ENCODE measurements at places on chromosomes 2 and 18. TPM values are rescaled to one million over a fixed set of nuclear protein-coding genes. Genes with fewer than 3 reads are reported as not detected.
A peak's percentile ranks its signal among the peaks of the same experiment; 100 is the strongest.

DNA sequence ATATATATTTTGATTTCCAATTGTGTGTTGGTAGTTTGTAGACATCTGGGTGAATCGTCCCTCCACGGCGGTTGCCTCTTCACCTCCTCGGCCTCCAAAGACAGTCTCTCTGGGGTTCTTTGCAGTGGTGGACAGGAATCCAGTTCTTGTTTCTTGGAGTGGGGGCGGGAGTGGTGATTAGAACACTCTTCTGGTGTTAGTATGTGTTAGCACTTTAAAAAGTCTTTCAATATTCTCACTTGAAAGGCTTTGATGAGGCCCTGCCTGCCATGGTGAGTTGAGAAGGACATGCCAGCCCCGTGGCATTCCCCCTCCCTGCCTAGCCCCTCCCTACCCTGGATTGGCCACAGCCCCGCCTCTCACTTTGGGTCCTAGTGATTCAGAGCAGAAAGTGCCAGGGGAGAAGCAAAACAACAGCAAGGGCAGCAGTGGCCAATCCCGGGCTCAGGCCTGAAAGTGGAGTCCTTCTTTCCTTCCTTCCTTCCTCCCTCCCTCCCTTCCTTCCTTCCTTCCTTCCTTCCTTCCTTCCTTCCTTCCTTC lies 316.8 kb upstream of the HS6ST1 start:
- no peaks in the 10 kb centered on the region for H3K27me3 ChIP-seq
- H3K4me1 ChIP-seq: no peaks in the 10 kb centered on the region
- no peak overlapping the region for H3K27ac ChIP-seq
- no peaks in the 10 kb centered on the region for H3K36me3 ChIP-seq

GRCh38 chr2:70775141-70775540 lies 7.1 kb upstream of the ADD2 start:
- no peak for DNase-seq
- H3K27ac ChIP-seq: no peak overlapping the region

- DNase-seq: no peak
- no peaks in the 10 kb centered on the region for H3K36me3 ChIP-seq
- H3K27ac ChIP-seq: no peak overlapping the region
- H3K4me1 ChIP-seq: peaks cover 8% of the 10 kb centered on the region
- no peak overlapping the region for H3K4me3 ChIP-seq
Measured at GRCh38 chr2:8235419-8235818, 446.4 kb upstream of the ID2 start.

- H3K27me3 ChIP-seq: no peaks in the 10 kb centered on the region
- no peak for DNase-seq
- H3K4me3 ChIP-seq: no peak overlapping the region
- peak overlapping the region; percentile 48 for H3K27ac ChIP-seq
Measured at GRCh38 chr2:24984912-24985311, 13.2 kb upstream of the DNAJC27 start.

- no peaks in the 10 kb centered on the region for H3K27me3 ChIP-seq
- H3K4me1 ChIP-seq: no peaks in the 10 kb centered on the region
- no peak overlapping the region for H3K27ac ChIP-seq
- no peaks in the 10 kb centered on the region for H3K36me3 ChIP-seq
- no peak overlapping the region for H3K4me3 ChIP-seq
Measured at GRCh38 chr2:106970471-106971261, 84.7 kb upstream of the ST6GAL2 start.

DNA sequence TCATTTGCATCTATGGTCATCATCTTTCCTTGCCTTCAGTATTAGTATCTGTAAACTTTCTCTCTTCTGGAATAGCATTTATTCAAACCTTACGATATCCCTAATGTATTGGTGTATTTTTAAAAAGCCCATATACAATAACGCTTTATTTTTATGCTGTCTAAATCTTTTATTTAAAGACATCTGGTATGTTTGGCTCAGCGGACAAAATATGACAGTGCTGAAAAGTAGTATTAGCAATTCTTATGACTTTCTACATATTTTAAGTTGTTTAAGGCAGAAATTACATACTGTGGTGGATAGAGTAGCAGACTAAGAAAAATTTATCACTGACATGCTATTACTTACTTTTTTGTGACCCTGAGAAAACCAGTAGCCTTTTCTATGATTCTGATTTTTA lies 41.8 kb upstream of the SLC4A10 start:
- H3K4me1 ChIP-seq: no peaks in the 10 kb centered on the region
- no peaks in the 10 kb centered on the region for H3K27me3 ChIP-seq
- no peaks in the 10 kb centered on the region for H3K36me3 ChIP-seq
- no peak overlapping the region for H3K27ac ChIP-seq

- H3K36me3 ChIP-seq: no peaks in the 10 kb centered on the region
- no peak overlapping the region for H3K4me3 ChIP-seq
- H3K27me3 ChIP-seq: no peaks in the 10 kb centered on the region
- no peak overlapping the region for H3K27ac ChIP-seq
- no peak for DNase-seq
- no peaks in the 10 kb centered on the region for H3K4me1 ChIP-seq
Measured at GRCh38 chr18:58454406-58455061, 174.4 kb downstream of the ALPK2 start.

GRCh38 chr2:178756343-178756742 lies 50.9 kb downstream of the TTN start:
- no peak overlapping the region for H3K4me3 ChIP-seq
- no peak for DNase-seq
- no peak overlapping the region for H3K27ac ChIP-seq
- no peaks in the 10 kb centered on the region for H3K27me3 ChIP-seq
- H3K36me3 ChIP-seq: no peaks in the 10 kb centered on the region
- H3K4me1 ChIP-seq: no peaks in the 10 kb centered on the region

DNA sequence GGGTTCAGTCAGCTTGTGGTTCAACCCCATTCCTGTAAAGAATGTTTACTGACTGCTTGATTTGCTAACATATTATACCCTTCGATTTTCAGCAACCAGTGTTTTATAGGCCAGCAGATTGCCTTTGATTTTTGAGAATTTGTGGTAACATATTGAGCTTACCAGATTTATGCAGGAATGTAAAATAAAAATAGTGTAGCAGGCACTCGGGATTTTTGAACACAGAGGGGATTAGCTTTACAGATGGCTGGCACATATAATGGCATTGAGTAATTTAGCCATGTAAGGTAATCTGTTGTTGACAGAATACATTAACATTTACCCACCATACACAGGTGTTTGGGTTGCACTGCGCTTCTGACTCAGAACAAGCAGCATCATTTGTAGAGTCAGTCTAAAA lies 354.0 kb downstream of the LRRTM1 start:
- no peak overlapping the region for H3K4me3 ChIP-seq
- no peak for DNase-seq
- H3K27me3 ChIP-seq: no peaks in the 10 kb centered on the region
- H3K36me3 ChIP-seq: no peaks in the 10 kb centered on the region

DNA sequence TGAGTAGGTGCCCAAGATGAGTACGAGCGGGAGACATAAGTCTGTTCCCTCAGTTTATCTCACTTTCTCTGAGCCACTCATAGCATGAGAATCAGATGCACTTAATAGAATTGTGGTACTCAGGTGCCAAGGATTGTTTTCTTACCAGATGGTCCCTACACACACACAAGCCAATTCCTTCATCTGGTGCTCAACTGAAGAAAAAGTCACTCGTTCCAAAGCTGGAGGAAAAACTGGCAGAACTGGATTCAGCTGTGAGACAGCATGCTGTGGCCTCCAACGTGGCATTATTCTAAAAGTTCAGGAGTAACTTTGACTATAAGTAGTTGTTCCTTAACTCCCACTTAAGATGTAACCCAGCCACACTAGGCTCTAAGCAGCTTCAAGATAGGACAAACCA lies 33.4 kb upstream of the ABCA12 start:
- no peaks in the 10 kb centered on the region for H3K4me1 ChIP-seq
- no peak overlapping the region for H3K27ac ChIP-seq
- no peak for DNase-seq
- H3K4me3 ChIP-seq: no peak overlapping the region
- no peaks in the 10 kb centered on the region for H3K27me3 ChIP-seq
- H3K36me3 ChIP-seq: no peaks in the 10 kb centered on the region

GRCh38 chr2:96336104-96336775 lies 674 bp downstream of the NCAPH start:
- H3K27me3 ChIP-seq: no peaks in the 10 kb centered on the region
- no peak for DNase-seq
- peaks cover 4% of the 10 kb centered on the region for H3K4me1 ChIP-seq
- peak overlapping the region; percentile 90 for H3K27ac ChIP-seq
- H3K36me3 ChIP-seq: no peaks in the 10 kb centered on the region

DNA sequence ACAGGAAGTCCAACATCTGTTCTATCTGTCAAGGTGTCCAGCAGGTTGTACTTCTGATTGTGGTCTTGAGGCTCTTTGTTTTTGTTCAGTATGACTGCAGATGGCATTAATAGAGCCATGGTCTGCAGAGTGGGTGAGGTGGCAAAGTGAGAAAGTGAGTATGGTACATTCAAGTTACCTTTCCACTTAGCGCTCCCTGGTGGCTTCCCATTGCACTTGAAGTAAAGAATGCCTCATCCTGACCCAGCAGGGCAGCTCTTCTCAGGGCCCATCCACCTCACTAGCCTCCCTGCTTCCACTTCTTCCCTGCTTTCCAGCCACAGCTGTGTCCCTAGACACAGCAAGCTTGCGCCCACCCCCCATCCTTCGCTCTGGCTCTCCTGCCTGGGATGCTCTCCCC lies 148.0 kb upstream of the ALPP start:
- no peaks in the 10 kb centered on the region for H3K27me3 ChIP-seq
- no peak overlapping the region for H3K27ac ChIP-seq
- H3K4me1 ChIP-seq: no peaks in the 10 kb centered on the region
- DNase-seq: no peak

GRCh38 chr2:57828221-57828620 lies 218.4 kb upstream of the VRK2 start:
- DNase-seq: no peak
- H3K36me3 ChIP-seq: no peaks in the 10 kb centered on the region
- H3K4me1 ChIP-seq: no peaks in the 10 kb centered on the region

DNA sequence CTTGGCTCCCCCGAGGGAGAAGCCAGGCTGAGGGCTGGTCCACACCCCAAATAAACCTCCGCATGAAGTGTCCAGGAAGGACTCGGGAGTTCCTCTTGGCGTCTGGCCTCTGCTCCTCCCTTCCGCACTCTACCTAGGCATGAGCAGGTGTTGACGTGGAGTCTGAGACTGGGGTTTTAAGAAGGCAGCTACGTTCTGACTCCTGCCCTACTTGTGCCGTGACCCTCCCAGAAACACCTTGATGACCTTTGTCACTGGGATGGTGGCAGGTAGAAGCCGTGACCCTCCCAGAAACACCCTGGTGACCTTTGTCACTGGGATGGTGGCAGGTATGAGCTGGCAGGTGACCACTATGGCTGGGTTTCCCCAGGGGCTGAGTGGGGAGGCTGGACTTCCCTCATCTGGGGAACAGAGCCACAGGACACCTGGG lies 54.8 kb downstream of the HS6ST1 start:
- no peak overlapping the region for H3K27ac ChIP-seq
- H3K4me1 ChIP-seq: no peaks in the 10 kb centered on the region
- peak; percentile 71 for DNase-seq

GRCh38 chr2:144596073-144596871 lies 76.4 kb upstream of the ZEB2 start:
- no peak overlapping the region for H3K27ac ChIP-seq
- no peak for DNase-seq
- no peak overlapping the region for H3K4me3 ChIP-seq
- no peaks in the 10 kb centered on the region for H3K27me3 ChIP-seq
- H3K4me1 ChIP-seq: no peaks in the 10 kb centered on the region
- H3K36me3 ChIP-seq: no peaks in the 10 kb centered on the region

- no peaks in the 10 kb centered on the region for H3K27me3 ChIP-seq
- no peak for DNase-seq
- no peaks in the 10 kb centered on the region for H3K36me3 ChIP-seq
- H3K4me3 ChIP-seq: no peak overlapping the region
Measured at GRCh38 chr2:215144106-215144875, 5.9 kb upstream of the ABCA12 start.

DNA sequence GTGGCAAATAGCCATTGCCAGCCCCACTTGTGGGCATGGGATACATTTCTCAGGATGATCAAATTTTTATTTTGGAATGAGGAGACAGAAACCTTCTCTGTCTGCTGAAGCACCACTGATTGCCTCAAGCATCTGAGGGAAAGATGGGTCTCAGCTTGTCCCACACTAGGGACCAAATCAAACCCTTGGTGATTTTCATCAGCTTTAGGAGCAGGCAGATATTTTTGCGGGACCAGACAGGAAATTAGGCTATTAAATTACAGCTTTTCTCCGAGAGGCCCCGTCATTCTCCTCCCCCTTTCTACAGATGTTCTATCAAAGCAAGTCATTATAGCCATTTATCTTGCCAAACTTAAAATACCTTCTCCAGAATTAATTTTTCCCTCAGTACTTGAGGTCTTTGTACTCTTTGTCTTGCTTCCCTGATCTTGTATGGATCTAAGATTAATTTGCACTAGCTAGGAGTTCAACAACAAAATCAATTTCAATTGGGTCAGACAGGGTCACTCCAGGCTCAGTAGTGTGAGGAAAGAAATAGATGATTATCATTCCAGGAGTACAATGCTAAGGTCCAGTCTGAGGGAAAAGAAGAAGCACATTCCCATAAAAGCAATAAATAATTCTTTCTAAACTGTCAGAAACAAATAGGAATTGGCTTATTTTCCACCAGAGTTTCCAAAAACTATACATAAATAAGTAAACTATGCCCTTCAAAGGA lies 818.1 kb upstream of the SOX11 start:
- no peak overlapping the region for H3K27ac ChIP-seq
- H3K27me3 ChIP-seq: no peaks in the 10 kb centered on the region
- no peak for DNase-seq

DNA sequence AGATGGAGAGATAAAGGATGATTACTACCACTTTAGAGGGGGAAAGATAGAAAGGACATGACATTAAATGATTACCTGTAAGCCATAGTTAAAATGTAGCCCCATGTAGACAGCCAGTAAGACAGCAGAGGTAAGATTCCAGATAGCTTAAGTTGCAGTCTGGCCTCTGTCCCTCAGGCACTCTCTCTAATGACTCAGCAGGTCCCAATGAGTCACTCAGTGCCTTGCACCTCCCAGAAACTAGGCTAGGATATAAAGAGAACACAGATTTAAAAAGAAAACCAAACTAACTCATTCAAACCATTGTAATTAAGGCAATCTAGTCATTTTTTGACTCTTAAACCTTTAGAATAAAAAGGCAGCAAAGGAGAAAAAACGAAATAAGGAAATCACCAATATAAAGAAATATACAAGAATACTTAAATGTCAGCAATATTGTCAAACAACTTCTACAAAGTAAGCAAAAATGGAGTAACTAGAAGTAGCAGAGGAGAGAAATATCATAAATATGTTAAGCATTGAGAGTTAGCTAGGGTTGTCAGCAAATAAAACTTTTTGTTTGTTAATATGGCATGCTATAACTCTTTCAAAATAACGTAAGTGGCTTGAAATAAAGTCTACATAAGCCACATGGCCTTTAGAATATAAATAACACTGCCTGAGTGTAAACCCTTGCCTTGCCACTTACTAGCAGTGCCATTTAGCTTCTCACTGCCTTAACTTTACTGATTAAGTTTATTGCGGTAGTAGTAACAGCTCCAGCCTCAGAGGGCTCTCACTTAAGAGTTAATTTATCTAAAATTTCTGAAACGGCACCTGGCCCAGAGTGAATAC lies 48.5 kb downstream of the SOCS6 start:
- H3K4me3 ChIP-seq: no peak overlapping the region
- no peaks in the 10 kb centered on the region for H3K36me3 ChIP-seq
- no peaks in the 10 kb centered on the region for H3K4me1 ChIP-seq
- no peak overlapping the region for H3K27ac ChIP-seq

Gene RIOK3
- total RNA-seq: 179 TPM

Gene HTR2B
- total RNA-seq: not detected

Gene CRYGD
- total RNA-seq: not detected

Gene ATRAID
- total RNA-seq: 112 TPM

Gene HOXD13
- total RNA-seq: not detected

Gene PSMA8
- total RNA-seq: not detected

Gene UGT1A8
- total RNA-seq: 11.9 TPM

Gene RGPD3
- total RNA-seq: 0.83 TPM

Gene ACOXL
- not detected for total RNA-seq
